ENCODE measurements at places on chromosomes 12 and 14.

- DNase-seq = no peak
These were observed 30.6 kb downstream of the WIF1 start for GRCh38 chr12:65090461-65090860.

- no peak for DNase-seq
These were observed 29.9 kb upstream of the RBM19 start for GRCh38 chr12:113996026-113996425.

- DNase-seq = no peak
These were observed 8.5 kb downstream of the FOXG1 start for GRCh38 chr14:28774764-28775735.

DNA sequence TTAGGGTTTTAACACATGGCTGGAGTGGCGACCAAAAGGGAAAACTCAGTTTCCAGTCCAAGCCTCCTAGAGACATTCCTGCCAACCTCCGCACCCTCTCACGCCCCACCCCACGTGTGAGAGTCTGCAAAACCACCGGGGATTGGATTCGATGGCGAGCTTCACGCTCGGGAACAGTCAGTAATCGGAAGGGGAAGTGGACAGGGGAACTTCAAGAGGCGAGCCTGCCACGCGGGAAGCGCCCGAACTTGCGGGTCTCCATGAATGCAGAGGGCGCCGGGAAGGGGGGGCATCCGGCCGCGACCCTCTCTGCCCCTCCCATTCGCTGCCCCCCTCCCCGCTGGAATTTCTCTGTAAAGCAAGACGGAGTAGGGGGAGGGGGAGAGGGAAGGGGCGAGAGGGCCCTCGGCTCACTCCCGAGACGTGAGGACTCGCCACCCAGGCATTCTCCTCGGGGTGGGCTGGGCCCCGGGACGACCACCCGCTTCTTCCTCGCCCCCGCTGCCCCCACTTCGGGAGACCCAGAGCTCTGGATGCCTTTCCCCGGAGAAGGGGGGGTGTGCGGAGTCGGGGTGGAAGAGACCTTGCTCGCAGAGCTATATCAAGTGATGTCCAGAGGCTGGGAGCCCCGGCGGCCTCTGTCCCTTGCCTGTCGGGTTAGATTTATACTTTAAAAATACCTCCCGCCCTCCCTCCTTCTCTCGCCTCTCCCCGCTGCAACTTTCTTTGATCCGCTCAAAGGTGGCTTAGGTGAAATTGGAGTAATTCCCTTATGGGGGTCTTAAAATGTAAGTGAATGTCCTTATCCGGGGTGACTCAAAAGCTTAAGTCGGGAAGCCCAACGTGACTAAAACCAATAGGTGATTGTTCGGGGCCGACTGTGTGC lies 2.5 kb upstream of the CCND2 start:
- DNase-seq = peak; percentile 68

DNA sequence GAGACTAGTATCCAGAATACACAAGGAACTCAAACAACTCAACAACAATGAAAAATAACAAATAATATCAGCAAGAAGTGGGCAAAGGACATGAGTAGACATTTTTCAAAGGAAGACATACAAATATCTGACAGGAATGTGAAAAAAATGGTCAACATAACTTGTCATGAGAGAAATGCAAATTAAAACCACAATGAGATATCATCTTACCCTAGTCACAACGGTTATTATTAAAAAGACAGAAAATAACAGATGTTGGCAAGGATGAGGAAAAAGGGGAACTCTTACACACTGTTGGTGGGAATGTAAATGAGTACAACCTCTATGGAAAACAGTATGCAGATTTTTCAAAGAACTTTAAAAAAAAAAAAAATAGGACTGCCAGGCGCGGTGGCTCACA lies 20.4 kb downstream of the VWF start:
- no peak for DNase-seq

- no peak for DNase-seq
These were observed 121.3 kb downstream of the SAMD4A start for GRCh38 chr14:54688229-54688628.

DNA sequence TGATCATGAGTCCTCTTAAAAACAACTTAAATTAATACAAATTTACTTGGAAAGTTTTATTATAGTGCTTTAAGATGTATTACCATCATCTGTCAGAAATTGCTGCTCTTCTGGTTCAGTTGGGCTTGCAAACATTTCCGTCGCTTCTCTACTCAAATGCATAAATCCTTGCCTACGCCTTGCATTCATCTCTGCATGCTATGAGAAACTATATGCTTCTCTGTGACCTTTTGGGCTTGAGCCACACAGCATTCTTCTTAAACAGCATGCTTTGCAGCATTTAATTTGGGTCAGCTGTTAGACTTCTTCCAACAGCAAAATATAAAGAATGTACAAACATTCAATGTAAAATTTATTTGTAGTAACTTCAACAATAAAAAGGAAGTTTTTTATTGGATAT lies 305.7 kb upstream of the FLRT2 start:
- no peak for DNase-seq

DNA sequence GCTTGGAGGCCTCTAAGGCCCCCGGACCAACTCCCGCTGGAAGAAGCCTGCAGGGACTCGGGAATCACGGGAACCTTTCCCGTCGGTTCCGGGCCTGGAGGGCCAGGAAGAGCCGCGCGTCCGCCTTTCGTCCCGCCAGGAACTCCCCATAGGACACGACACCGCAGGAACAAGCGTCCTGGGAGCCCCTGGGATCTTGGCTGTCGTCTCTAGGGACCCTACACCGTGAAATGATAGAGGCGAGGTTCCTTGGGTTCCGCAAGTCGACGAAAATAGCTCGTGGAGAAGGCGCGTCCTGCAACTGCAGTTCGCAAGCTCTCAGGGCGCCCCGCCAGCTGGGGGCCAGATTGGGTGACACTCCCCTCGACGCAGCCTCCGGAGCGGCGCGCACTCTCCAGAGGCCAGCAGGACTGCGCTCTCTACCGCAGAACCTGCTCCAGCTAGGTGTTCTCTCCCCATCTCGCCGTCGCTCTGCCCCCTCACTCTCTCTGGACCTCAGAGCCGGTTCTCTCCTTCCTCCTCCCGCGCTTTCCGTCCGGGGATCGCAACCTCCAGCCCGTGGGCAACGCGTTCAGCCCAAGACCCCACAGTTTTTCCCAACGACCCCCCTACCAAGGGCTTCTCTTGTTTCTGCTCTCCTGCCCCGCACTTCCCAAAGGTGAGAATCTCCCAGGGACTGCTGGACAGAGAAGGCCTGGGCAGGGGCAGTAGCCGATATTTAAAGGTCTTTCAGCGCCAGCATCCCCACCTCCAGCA lies 776 bp downstream of the BMP4 start:
- DNase-seq = no peak

DNA sequence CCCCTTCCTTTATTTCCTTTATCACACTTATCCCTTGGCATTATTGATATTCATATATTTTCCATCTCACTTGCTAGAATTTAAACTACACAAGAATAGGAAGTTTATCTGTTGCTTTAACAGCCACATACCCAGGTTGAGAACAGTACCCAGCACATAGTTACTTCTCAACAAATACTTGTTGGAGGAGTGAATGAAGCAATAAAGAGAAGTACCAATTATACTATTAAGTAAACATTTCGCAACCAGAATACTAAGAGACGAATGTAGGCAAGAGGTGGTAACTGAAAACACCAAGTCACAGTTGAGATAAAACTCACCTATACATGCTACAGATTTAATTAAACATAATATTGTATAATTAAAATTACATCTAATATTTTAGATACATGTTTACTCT lies 110.9 kb downstream of the FSCB start:
- DNase-seq = no peak

GRCh38 chr12:117551665-117552064 lies 190.2 kb upstream of the NOS1 start:
- DNase-seq = no peak

GRCh38 chr12:47114481-47114892 lies 34.7 kb upstream of the AMIGO2 start:
- DNase-seq = no peak

GRCh38 chr14:68297039-68297438 lies 477.5 kb downstream of the RAD51B start:
- DNase-seq = no peak

- no peak for DNase-seq
These were observed 40.8 kb downstream of the ANO6 start for GRCh38 chr12:45256721-45257120.

- no peak for DNase-seq
These were observed 168.5 kb downstream of the CAPZA3 start for GRCh38 chr12:18906395-18906794.

- no peak for DNase-seq
These were observed 54.5 kb downstream of the C12orf75 start for GRCh38 chr12:105384916-105385535.

GRCh38 chr12:42483521-42483790 lies 106.1 kb downstream of the PRICKLE1 start:
- peak; percentile 45 for DNase-seq

GRCh38 chr14:25055992-25056687 lies 6.2 kb upstream of the STXBP6 start:
- no peak for DNase-seq

- no peak for DNase-seq
These were observed 51.0 kb downstream of the TMEM121 start for GRCh38 chr14:105577314-105577861.

GRCh38 chr12:42571327-42572009 lies 18.1 kb downstream of the PRICKLE1 start:
- DNase-seq = no peak

- DNase-seq = peak; percentile 69
These were observed at the start of gene BATF for GRCh38 chr14:75522224-75522982. TSS of gene BATF (plus strand) at chr14:75522469. CDS start at chr14:75522683, 214 bp downstream.

GRCh38 chr14:105331575-105332349 lies 17.2 kb downstream of the PACS2 start:
- DNase-seq = no peak

DNA sequence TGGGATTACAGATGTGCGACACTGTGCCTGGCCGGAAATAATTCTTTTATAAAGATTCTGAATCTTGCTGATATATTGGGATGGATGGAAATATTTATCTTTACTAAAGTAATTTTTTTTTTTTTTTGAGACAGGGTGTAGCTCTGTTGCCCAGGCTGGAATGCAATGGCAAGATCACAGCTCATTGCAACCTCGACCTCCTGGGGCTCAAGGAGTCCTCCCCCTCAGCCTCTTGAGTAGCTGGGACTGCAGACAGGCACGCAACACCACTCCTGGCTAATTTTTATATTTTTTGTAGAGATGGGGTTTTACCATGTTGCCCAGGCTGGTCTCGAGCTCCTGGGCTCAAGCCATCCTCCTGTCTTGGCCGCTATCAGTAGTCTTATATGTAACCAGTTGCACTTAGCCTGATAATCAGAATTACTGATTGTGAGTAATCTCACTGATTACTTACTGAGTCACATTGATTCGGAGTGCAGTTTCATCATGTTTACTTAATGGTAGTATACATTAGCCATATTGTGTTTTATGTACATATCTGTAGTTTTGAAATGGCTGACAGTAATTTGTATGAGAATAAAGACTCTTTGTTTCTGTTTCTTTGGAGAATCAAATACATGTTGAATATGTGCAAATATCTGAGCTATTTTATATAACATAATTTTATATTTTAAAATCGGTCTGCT lies 50.4 kb upstream of the LRTM2 start:
- no peak for DNase-seq

- DNase-seq = peak; percentile 39
These were observed 16.3 kb downstream of the ELK3 start for GRCh38 chr12:96210376-96211055.

- DNase-seq = no peak
These were observed 8.7 kb downstream of the PGAM5 start for GRCh38 chr12:132719141-132719953.

DNA sequence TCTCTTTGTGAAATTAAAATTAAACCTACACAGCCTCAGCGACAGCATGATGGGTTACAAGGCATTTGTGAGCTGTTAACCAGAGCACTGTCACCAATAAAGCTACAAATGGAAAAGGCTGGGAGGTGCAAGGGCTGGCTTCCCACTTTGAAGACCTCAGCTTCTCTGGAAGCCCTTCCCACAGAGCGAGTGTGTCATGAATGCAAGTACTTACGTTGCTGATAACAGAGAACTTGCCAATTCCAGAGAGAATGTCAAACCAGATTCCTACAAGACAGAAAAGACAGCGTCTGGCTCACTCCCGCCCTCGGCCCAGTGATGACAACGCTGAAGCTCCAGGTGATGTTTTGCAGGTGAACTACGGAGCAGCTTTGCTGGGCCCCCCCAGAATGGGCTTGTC lies 145.8 kb downstream of the NTF3 start:
- DNase-seq = no peak

DNA sequence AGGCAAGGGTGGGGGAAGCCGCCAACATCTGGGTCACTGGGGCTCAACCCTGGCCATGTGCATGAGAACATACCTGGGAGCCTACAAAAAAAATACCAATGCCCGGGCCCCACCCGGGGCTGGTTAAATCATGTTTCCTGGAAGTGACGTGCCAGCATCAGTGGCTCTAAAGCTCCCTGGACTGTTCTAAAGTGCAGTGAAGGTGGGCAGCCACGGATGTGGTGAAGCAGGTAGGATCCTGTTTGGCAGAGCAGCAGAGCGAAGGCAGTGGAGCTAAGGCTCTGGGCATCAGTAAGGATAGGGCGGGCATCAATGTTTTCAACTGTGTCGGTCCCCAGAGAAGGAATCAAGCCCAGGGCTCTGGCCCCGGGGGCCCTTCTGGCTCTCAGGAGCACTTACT lies 525 bp upstream of the GPR68 start:
- DNase-seq = peak; percentile 72

GRCh38 chr12:1793426-1794210 lies 26.7 kb upstream of the LRTM2 start:
- no peak for DNase-seq

DNA sequence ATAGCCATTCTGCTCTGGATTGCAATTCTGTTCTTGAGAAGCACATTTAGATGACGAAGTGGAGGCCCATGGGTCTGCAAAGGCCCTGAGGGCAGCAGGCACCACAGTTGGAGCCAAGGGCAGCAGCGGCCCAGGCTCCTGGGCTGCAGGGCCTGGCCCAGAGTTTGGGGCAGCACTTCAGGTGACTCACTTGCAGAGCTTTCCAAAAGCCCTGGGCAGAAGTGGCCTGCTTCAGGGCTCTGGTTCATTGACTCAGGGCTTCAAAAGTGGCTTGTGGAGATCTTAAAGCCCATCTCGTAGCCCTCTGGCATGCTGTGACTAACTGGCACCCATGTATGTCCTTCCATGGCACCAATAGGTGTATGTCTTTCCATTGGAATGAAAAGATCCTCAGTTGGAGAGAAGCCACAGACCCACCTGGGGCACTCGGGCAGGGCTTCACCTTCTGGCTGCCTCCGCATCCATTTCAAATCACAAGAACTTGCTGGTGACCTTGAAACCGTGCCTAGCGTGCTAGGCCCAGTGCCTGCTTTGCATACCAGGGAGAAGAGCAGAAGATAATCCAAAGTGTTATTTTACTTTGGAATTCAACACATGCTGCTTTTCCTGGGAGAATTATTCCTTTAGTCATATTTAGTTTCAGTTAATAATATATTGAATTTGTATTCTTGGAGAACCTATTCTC lies 106.7 kb downstream of the PRMT8 start:
- DNase-seq = no peak
